ENCODE measurements at places on chromosomes 16 and 17.

DNA sequence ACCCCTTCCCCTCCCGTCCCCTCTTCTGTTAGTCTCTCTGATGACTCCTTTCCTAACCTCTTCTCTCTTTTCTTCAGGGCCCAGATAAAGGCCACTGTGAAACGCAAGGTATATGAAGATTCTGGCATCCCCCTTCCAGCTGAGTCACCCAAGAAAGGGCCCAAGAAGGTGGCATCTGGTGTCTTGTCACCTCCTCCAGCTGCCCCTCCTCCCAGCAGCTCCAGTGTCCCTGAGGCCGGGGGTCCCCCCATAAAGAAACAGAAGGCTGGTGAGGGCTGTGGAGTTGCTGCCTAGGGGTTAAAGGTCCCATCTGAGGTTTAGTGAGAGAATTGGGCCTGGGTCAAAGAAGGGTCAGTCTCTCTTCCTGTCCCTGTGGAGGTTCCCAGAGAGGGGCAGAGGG is 4.0 kb downstream of the RNASEK start:
- no peak for DNase-seq

DNA sequence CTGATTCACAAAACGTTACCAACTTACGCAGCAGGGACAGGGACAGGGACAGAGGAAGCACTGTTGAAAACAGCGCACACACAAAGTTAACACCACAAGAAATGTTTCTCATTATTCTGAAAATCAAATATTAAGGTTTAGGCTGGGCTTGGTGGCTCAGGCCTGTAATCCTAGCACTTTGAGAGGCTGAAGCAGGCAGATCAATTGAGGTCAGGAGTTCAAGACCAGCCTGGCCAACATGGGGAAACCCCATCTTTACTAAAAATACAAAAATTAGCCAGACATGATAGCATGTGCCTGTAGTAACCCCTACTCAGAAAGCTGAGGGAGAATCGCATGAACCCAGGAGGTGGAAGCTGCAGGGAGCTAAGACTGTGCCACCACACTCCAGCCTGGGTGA is 4.2 kb downstream of the CYTH1 start:
- DNase-seq: no peak

- no peak for DNase-seq
Measured at GRCh38 chr16:84198401-84198800, 7.4 kb downstream of the ADAD2 start.

DNA sequence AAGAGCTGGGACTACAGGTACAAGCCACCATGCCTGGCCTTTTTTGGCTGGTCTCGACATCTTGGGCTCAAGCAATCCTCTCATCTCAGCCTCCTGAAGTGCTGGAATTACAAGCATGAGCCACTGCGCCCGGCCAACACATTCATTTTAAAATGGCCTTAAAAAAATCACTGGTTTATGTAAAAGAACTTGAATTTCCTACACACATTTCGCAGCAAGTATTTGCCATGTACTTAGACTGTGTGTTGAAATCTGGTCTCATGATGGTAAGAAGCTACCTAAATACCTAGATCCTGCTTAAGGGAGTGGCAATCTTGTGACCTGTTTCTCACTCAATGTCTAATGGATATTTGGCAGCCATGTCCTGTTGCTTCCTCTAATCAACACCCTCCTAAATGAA is 8.5 kb upstream of the CYTH1 start:
- no peak for DNase-seq

GRCh38 chr16:58399718-58400633 is 7.7 kb downstream of the GINS3 start:
- DNase-seq: no peak

DNA sequence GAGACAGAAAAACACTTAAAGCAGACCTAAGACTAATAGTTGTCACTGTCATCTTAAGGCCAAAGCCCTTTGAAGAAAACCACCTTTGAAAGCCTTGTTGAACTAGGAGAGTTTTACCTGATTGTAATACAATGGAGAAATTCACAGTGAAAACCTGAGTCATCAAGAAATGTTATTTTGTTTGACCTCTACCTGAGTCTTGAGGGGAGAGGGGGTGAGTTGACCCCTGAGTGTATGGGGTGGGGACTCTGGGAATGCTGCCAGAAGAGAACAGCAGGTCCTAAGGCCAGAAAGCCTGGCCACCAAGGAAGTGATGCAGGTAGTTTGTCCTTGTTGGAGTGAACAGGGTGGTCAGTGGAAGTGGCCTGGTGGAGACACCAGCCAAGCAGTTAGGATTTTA is 204.3 kb downstream of the SPECC1 start:
- DNase-seq: no peak

DNA sequence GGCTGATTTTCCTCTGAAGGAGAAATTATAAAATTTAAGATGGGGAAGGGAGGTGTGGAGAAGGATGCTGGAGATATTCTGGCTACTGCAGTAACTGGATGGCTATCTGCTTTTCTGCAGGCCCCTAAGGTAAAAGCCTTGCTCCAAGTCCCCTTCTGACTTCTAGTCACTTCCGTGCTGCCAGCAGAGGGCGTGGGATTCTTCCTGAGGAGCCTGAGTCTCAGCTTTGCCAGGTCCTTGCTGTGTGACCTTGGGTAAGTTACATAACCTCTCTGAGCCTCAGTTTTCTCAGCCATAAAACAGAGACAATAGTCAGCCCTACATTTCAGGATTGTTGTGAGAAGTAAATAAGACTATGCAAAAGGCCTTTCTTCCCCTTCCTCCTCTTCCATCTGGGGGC is 24.3 kb upstream of the TMEM220 start:
- no peak for DNase-seq

DNA sequence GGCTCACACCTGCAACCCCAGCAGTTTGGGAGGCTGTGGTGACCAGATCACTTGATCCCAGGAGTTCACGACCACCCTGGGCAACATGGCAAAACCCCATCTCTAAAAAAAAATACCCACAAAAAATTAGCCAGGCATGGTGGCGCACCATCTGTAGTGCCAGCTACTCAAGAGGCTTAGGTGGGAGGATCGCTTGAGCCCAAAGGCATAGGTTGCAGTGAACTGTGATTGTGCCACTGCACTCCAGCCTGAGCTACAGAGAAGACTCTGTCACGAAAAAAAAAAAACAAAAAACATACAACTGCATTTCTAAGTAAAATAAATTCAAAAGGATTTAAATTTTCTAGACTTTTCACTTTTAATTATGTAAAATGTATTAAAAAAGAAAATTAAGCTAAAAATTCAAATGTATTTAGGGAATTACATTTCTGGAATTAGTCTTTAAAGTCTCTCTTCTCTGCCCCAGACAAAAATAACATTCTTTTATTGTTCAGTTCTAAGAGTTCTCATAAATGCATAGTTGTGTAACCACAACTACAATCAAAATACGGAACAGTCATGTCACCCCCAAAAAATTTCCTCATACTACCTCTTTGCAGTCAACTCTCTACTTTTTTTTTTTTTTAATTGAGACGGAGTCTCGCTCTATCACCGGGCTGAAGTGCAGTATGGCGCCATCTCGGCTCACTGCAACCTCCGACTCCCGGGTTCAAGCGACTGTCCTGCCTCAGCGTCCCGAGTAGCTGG is 14.1 kb downstream of the FAM222B start:
- DNase-seq: no peak

- DNase-seq: no peak
Measured at GRCh38 chr17:30161601-30162000, 45.0 kb downstream of the NSRP1 start.

GRCh38 chr17:57447357-57447989 is 191.2 kb downstream of the MSI2 start:
- no peak for DNase-seq

- no peak for DNase-seq
Measured at GRCh38 chr17:54899201-54899600, 1.5 kb upstream of the TOM1L1 start.

GRCh38 chr17:10116753-10117420 is 81.5 kb downstream of the GAS7 start:
- no peak for DNase-seq

- DNase-seq: no peak
Measured at GRCh38 chr17:62587554-62587953, 39.9 kb upstream of the MRC2 start.

DNA sequence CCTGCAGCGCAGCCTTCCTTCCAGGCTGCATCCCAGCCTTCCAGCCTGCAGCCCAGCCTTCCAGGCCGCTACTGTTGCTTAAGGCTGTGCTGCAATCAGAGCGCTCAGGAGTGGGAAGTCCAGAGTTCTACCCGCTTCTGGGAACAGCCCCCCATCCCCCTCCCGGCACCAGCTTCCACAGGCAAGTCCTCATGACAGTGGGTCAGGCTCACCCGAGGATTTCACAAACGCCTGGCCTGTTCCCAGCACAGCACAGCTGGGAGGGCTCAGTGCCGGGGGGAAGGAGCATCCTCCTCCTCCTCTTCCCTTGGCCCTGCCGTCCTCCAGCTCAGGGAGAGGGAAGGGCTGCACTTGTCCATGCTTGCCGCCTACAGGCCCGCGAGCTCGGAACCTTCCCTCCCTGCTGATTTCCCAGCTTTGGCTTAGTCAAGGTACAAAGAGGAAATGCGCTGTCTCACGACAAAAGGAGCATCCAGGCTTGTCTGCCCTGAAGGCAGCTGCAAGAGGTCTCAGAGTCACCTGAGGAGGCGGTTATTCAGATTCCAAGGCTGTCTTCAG is 8.3 kb downstream of the SOCS3 start:
- DNase-seq: peak; percentile 93

GRCh38 chr17:42025191-42025579 is 5.3 kb downstream of the NKIRAS2 start:
- DNase-seq: no peak

GRCh38 chr17:76237859-76238313 is 2.4 kb downstream of the RNF157 start:
- no peak for DNase-seq

DNA sequence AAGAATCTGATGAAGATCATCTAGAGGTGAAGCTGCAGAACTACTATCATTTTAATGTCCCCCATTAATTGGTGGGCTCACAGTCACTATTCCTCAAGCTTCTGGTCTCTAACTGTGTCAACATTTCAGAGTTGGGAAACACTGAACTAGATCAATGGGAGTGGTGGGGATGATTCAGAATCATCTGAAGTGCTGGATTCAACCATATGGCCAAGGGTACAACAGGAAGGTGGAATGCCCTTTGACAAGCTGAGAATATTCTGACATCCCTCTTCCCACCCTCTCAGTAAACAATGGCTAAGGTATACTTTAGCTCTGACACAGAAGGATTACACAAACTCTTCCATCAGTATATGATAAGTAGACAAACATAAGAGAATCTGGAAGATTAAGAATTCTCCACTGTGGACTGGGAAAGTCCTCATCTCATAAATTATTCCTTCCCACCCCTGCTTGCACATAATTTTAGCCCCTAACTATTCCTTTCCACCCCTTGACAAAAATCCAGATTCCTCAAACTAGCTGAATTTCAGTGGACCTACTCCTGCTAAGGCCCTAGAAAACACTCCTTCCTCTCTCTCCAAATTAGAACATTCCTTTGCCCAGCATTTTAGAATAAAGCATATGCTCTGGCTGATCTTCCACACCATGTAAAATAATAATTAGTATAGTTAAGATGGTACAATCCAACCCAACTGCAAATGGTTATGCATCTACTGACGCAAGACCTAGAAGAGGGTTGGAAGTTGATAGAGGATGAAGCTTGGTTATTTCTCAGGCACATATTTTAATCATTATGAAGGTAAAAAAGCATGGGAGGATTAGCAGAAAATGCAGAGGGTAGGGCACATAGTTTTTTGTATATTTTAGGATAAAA is 16.3 kb upstream of the RFFL start:
- DNase-seq: no peak

DNA sequence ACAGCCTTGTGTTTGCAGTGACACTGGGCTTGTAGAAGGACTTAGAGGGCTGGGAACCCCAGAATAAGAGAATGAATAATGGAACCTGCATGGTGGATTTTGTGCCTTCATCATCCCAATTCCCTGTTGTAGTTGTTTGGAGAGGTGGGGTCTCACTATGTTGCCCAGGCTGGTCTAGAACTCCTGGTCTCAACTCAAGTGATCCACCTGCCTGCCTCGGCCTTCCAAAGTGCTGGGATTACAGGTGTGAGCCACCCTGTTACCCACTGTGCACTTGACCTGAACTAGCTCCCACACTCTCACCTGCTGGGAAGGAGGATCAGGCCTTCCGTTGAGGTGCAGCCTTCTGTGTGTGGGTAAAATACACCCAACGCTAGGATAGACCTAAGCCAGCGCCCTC is 55.4 kb downstream of the RAP1GAP2 start:
- DNase-seq: no peak

DNA sequence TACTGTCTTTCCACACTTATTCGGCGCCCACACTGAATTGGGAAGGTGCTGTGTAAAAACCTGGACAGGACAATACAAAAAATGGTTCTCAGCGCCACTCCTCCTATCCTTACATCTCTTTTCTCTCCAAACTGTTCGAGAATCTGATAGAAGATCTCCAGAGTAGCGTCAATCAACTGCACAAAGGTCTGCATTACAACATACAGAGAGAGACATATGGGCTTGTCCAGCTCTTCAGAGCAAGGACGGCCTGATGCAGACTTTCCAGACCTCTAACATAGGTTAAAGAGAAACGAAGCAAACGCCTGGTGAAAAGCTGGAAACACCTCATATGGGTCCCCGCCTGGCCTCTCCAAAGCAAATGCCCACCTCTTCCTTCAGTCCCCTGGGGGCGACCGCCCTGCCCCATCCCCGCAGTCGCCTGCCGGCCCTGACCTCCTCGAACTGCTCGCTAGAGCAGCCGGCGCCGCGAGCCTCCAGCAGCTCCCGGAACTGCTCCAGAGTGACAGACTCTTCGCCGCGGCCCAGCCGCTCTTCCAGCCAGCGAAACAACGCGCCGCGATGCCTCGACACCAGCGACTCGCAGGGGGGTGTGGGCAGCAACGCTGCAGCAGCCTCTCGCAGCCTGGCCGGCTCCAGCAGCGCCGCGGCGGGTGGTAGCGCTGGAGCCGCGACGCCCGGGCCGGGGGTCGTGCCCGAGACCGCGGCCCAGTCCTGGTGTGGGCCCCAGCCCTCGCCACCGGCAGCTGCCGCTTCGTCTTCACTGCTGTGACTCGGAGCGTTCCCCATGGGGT is 526 bp downstream of the ZZEF1 start:
- DNase-seq: peak; percentile 19

DNA sequence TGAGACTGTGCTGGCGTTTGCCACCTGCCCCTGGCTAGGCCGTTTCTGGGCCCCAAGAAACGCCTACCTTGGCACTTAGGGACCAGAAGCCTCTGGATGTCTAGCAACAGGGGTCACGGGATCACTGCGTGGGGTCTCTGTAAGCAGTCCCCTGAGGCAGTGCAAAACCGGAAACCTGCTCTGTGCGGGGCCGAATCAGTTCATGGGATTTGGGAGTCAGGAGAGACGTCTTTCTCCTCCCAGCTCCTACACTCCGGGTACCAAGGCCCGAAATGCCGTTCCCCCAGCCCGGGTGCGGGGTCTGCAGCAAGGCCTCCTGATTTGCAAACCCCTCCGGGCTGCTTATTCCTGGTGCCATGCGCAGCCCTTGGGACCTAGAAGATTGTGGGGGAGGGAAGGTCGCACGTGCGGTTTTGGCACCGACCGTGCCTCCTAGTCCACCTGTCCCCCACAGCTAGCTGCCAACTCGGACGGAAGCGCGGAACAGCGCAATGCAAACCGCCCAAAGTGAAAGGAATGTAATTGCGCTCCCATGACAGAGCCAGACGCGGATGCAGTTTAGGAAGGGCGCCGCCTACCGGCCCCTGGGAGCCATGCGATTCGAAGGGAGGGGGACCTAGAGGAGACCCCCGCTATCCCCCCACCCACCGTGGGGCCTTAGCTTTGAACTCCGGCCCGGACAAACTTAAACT is 6.5 kb downstream of the IRX5 start:
- DNase-seq: peak; percentile 38

Data from heart right ventricle (tissue), 16 donors.